Right lung (tissue), 10 donors: ENCODE measurements at places on chromosomes 4 and X. TPM values are rescaled to one million over a fixed set of nuclear protein-coding genes. Genes with fewer than 3 reads are reported as not detected.

DNA sequence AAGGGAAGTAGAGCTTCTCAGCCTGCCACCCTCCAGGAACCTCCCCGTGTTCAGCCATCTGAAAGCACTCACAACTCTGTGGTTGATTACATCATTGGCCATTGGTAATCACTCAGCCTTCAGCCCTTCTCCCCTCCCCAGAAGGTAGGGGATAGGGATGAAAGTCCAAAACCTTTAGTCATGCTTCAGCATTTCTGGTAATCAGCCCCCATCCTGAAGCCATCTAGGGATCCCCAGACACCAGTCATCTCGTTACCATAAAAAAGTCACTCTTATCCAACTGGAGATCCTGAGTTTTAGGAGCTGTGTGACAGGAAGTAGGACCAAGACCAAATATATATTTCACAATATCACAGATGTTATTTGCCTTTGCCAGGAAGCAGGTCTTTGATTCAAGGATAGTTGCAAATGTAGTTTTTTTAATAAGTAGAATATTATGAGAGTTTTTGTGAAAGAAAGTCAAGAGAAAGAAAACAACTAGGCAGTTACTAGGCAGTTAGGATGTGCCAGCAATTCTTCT, 364.6 kb upstream of the NOCT start:
- DNase-seq = no peak

GRCh38 chrX:9401051-9401450, 63.8 kb upstream of the TBL1X start:
- DNase-seq = no peak

- DNase-seq = no peak
Observed at GRCh38 chr4:560731-561291, 15.3 kb downstream of the TMEM271 start.

DNA sequence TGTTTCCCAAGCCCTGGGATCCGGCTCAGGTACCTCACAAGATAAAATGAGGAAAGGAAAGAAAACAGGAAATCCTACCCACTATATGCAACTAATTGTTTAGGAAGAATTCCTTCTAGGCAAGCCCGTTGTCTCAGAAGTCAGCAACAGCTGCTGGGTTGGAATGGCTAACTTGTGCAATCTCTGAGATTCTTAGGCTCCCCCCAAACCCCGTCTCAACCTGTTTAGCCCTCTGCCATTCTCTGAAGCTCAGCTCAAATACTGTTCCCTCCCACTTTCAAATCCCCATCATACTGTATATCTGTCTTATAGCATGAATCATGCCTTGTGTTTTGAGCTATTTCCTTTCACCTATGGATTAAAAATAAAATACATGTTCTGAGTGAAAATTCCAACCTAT, 28.9 kb downstream of the STARD8 start:
- DNase-seq = no peak

- no peak for DNase-seq
Observed at GRCh38 chr4:142581881-142582280, 264.2 kb downstream of the INPP4B start.

GRCh38 chr4:113189546-113189945, 140.1 kb downstream of the ANK2 start:
- no peak for DNase-seq

Gene TGIF2LX
- not detected for polyA plus RNA-seq

GRCh38 chrX:17521871-17522693, 147.1 kb downstream of the NHS start:
- DNase-seq = no peak

Gene ETDB
- polyA plus RNA-seq = 0.19 TPM

DNA sequence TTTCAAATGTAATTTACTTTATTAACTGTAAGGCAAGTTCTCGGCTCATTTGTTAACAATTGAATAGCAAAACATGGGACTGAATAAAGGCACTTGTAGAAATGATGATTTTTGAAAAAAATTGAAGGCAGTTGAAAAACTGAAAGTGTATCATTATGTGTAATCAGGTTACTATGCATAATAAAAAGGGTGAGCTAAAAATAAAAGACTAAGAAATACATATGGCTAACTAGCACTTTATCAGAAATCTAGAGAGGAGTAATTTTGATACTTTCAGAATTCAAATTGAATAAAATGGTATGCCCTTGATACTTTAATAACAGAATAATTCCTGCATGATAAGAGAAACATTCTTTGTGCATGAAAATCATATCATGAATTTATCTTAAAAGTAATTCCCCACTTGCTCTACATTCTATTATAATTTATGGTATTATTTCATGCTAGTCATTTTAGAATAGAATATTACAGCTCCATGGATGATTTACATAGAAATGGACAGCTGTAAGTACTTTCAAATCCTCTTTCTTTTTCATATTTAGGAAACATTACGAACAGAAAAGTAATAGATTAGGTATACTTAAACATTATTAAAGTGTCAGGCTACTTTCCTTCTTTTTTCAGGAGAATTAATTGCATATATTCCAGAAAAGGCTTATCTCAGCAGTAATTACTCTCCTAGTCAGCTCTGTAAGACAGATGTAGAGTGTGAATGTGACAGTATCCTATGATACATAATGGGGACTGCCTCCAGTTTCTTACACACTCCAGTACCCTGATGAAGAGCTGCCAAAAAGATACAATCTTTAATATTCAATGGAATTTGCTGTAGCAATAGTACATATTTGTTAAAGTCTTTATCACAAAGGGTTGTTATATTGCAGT, 697.3 kb downstream of the CCSER1 start:
- DNase-seq = no peak

DNA sequence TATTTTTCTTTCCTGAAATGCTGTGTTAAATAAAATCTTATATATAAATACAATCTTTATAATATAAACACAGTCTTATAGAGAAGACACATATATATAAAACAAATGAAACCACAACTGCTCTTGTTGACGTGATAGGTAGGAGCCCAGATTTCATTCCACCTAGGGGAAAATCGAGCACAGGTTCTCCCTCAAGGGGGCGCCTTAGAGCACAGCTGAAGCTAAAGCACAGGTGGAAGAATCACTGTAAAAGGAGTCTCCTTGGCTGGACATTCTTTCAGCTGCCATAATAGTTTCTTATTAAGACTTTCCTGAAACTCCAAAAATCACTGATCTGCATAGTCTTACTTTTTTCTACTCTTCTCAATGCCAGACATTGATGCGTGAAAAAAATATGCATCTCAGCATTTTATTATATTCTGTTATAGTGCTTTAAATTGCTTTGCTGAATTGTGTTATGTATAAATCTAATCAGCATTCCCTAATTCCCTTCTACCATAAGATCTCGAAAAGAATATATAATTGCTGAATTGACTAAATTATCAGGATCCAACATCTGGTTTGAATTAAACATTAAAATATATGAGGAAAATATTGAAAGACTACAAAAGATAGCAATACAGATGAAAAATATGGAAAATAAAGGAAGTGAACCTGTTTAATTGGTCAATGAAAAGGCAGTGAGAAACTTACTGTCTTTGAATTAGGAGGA, 25.5 kb upstream of the RXFP1 start:
- no peak for DNase-seq

DNA sequence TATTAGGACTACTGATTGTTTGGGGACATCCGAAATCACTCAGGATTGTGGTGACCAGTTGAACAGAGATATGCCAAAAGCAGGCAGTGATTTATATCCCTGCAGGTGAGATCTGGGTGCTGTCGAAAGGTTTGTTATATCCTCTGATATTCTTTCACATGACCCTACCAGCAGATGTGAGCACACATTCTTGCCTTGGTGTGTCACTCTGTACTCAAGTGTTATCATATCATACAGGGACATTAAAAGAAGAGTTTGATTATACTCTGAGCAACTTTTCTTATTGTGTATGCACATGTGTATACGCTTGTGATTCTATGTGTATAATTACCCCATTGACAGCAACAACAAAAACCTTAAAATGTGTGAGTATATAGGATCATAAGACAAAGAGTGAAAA, 381.2 kb upstream of the IGFBP7 start:
- no peak for DNase-seq

DNA sequence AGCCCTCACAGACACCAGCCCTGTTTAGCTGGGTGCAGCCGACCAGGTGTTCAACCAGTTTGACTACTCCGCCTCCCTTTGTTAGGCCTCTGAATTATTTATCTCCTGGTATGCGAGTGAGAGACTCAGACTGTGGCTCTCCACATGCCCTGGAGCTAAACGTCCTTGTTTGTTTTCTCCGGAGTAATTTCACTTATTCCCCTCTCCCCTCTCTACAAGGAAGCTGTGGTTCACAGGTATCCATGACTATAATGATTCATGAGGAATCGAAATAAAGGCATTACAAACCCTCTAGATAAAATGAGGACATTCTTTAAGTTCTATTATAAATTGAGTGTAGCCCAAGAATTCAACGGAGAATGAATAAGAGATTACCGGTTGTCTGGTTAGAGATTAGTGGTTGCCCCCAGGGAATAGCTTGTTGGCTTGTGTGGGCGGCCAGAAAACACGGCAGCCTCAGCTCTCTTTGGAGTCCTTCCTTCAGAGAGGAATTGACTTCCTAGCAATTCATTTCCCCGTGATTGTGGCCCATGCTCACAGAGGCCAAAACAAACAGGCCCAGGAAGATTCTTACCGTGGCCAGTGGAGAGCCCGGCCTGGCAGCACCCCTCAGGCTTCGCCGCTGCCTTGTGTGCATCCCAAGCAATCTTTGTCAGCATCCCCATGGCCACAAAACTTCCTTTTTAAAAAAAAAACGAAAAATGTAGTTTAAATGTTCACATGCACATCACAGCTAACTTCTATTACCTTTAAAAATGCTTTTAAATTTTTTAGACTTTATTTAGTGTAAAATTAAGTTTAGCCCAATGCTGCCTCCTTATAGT, 60.2 kb upstream of the CBR4 start:
- DNase-seq = no peak

DNA sequence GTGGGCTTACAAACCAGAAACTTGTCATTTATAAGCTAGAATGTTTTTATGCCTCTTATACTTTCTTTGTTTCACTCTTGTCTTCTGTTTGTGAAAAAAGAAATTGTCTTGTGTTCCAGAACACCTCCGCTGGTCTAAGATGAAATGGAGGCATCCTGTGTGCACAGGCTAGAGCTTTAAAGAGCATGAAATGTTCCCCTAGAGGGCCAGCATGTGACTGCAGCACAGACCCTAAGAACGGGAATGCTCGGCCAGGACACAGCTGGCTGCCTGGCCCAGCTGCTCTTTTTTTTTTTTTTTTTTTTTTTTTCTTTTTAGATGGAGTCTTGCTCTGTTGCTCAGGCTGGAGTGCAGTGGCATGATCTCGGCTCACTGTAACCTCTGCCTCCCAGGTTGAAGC, 33.6 kb downstream of the SETD7 start:
- no peak for DNase-seq

DNA sequence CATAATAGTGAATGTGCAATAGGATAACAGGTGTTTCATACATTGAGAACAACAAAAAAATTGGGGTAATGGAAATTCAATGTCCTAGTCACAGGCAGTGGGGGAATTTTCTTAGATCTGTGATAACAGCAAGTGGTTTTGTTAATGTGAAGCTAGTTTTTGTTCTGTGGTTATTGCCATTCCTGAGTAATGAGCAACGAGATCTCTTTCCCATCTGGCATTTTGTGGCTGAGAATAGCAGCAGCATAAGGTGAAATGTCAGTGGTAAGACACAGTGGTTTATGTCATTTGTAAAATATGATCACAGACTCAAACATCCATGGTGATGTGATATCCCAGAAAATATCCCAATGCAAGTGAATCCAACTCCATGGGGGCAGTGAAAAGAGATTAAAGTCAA, 497.5 kb downstream of the KCNIP4 start:
- DNase-seq = no peak

- DNase-seq = no peak
Observed at GRCh38 chrX:141669689-141670088, 28.9 kb downstream of the SPANXD start.

DNA sequence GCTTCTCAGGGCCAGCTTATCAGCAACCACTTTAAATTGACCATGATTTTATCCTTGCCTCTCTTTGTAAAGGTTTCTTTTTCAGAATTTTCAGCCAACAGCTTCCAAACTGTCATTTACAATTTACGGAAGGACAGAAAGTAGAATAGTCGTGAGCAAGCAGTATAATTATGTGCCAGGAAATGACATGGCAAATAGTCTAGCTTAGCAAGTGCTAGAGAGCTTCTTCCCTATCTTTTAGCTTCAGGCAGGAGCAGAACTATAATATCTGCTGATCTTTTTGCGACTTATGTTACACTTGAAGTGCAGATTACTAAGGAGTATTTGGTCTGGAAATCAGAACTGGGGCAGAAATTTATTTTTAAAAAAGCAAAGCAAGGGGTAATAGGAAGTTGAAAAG, 123.0 kb upstream of the AP1S2 start:
- no peak for DNase-seq

DNA sequence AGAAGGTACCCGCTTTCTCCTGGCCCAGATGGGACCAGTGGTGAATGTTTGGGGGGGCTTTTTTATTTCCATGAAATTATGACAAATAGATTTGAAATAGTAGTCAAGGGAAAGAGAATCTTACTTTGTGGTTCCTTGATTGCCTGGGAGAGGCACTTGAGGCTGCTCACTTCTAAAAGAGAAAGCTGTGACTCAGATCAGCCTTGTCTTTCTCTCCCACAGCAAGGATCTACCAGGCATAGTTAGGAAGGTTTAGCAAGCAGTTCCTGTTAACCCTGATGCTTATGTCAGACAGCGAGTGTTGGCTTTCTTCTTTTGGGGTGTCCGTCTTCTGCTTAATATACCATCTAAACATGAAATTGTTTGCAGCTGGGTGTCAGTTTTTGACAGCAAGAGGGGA, 114.5 kb downstream of the TSPAN7 start:
- DNase-seq = no peak

Gene PABPC1L2A
- 0.05 TPM for polyA plus RNA-seq

GRCh38 chrX:9535101-9535500, 70.2 kb downstream of the TBL1X start:
- DNase-seq = no peak

DNA sequence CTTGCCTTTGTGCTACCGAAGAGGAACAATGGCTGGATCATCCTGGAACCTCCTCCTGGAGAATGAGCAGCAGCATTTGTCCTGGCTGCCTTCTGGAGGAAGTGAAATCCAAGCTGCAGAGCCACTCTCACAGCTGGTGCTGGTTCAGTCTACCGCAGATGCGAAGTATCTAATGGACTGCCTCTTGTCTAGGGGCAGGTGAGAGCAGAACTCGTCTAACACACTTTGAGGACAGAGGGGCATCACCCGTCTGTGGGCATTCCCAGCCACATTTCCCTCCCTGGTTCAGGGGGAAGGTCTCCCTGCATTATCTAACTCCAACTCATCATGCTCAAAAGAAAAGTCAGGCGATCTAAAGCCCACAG, 338.2 kb upstream of the GATB start:
- DNase-seq = no peak

Gene VSIG4
- polyA plus RNA-seq = 8.5 TPM

Gene IRF2
- 57.1 TPM for polyA plus RNA-seq

Gene RHOH
- polyA plus RNA-seq = 0.58 TPM

Gene RS1
- polyA plus RNA-seq = 0.44 TPM

Gene OTUD6A
- not detected for polyA plus RNA-seq

Gene RRH
- polyA plus RNA-seq = 0.31 TPM
